ENCODE measurements at places on chromosomes 3 and 15. TPM values are rescaled to one million over a fixed set of nuclear protein-coding genes. Genes with fewer than 3 reads are reported as not detected.

The SLC51A gene
- not detected for total RNA-seq

The P2RY12 gene
- not detected for total RNA-seq

DNA sequence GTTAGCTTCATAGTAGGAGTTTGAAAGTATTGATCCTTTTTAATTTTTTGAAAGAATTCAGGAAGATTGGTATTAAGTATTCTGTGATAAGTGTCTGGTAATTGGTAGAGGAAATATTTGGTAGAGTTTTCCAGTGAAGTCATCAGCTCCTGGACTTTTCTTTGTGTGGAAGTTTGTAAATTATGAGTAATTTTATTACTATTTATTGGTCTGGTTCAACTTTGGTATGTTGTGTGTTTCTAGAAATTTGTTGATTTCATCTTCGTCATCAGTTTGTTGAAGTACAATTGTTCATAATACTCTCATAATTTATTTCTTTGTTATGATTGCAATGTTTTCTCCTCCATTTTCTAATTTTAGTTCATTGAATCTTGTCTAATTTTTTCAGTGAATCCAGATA is 832.0 kb downstream of the OTOL1 start:
- no peak for DNase-seq

DNA sequence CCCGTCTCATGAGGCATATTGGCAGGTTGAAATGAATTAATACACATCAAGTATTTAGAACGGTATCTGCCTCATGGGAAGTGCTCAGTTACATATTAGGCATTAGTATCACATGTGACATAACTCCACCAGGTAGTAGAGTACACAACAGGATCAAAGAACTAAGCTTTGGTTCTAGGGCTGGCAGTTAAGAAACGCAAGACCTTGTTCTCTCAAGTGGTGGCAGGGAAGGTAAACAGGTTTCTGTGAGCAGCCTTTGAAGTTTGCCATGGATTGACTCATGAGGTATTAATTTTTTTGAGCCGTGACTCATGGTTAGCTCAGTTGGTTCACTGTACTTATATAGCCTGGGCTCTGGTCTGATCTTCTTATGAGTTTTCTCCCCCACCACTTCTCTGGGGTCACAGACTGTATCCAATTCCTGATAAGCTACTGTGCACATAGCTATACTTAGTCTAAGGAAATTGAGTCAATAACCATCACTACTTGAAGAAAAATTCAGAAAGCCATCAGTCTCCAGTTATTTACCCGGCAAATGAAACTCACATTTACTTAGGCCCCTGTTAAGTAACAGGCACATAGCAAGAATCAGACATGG is 155.6 kb upstream of the STT3B start:
- DNase-seq, result peak; percentile 66

DNA sequence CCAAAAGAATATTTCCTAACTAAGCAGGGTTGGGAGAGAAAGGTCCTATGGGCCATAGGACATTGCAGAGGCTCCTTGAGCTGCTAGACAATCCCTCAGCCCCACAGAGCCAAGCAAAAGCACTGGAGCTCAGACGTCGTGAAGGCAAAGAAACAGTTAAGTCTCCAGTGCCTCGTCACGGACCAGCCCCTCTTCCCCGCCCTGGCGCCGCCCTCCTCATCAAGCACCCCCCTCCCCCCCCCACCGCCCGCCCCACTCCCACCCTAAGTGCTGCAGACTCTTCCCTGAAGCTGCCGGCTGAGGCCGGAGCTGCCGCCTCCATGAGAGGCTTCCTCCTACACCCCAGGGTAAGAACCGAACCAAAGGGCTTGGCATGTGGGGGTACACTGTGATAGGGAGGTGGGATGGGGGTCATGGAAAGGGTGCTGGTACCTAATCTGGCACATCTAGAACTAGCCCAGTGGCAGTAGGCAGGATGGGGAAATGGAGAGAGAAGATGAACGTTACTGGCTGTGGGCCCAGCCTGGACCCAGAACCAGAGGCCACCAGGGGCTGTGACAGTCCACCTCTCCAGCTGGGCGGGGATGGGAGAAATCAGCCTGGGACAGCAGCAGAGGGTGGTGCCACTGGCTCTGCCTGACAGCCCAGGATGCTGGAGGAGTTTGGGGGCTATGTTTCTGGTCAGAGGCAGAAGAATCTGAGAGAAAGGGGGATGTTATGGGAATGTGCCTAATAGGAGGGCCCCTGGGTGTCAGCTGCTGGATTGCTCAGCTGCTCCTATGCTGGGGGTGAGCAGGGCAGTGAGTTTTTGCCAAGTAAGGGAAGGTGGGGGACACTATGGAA is at the start of gene MAP1A:
TSS of gene MAP1A (plus strand) at position 255 of the 843 bp plus-strand sequence. CDS start 3,866 bp downstream, outside the sequence.
- no peak for DNase-seq
